Activated T-cell treated with anti-CD3 and anti-CD28 coated beads, Interleukin-2, amount 50 U/mL, for 72 hours (primary cell): ENCODE measurements at places on chromosomes 13 and 19. TPM values are rescaled to one million over a fixed set of nuclear protein-coding genes. Genes with fewer than 3 reads are reported as not detected.

DNA sequence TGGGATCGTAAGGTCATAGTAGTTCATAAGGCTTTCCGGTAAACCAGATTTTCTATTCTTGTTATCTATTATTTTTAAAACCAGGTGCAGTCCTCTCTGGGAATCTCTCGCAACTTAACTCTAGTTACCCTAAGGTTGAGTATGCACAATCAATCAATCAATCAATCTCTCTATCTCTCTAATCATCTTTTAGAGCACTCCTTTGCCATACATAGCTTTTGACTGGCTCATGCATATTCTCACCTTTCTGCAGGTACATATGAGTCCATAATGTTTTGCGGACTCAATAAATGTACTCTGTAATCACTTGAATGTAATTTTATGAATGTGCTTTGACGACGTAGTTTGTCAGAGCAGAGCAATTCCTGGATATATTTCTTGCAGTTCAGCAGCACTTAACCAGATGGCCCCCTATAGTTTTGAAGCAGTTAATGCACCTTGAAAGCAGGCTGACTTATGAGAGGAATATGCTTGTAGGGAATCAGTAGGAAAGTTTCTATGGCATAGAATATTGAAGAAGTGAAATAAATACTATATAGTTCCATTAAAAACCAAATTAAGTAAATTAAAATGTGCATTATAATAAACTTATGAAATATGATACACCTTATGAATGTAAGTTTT is 524.7 kb downstream of the GPC5 start:
- H3K4me1 ChIP-seq, result no peaks in the 10 kb centered on the region
- H3K27me3 ChIP-seq, result no peaks in the 10 kb centered on the region
- DNase-seq, result no peak
- H3K4me3 ChIP-seq, result no peak overlapping the region

DNA sequence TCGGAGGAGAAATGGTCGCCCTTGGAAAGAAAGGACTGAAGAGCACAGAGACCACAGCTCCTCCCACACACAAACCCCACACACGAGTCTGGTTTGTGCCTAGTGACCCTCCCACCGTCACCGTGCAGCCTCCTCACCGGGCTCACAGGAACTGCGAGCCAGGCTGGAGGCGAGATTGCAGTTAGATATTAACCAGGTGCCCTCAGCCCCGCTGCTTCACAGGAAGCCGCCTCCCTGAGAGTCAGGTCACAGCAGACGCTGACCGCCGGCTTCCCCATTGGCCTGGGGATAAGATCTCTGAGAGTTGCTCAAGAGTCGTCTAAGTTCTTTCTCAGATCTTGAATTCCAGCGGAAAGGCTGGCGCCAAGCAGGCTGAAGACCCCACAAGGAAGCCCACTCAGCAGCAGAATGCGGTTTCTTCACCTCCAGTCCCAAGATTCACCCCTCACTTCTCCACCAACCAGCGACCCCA is 870 bp downstream of the ZNF44 start:
- H3K4me3 ChIP-seq, result peak overlapping the region; percentile 99
- H3K36me3 ChIP-seq, result peaks cover 13% of the 10 kb centered on the region
- peak; percentile 65 for DNase-seq
- H3K4me1 ChIP-seq, result peaks cover 44% of the 10 kb centered on the region
- no peaks in the 10 kb centered on the region for H3K27me3 ChIP-seq

- peaks cover 2% of the 10 kb centered on the region for H3K36me3 ChIP-seq
- DNase-seq, result no peak
- H3K4me3 ChIP-seq, result no peak overlapping the region
- no peak overlapping the region for H3K27ac ChIP-seq
Observed at GRCh38 chr13:31805841-31806240, 66.5 kb downstream of the RXFP2 start.

GRCh38 chr19:45660636-45661035 is 7.4 kb upstream of the GIPR start:
- no peak for DNase-seq
- peaks cover 8% of the 10 kb centered on the region for H3K27me3 ChIP-seq
- peaks cover 11% of the 10 kb centered on the region for H3K4me1 ChIP-seq
- no peak overlapping the region for H3K27ac ChIP-seq

GRCh38 chr13:76009267-76009890 is 373.2 kb downstream of the LMO7 start:
- H3K27ac ChIP-seq, result no peak overlapping the region
- H3K4me3 ChIP-seq, result no peak overlapping the region
- H3K4me1 ChIP-seq, result no peaks in the 10 kb centered on the region
- no peaks in the 10 kb centered on the region for H3K27me3 ChIP-seq

GRCh38 chr19:40217934-40218890 is at the start of gene TTC9B:
TSS of gene TTC9B (minus strand) at chr19:40218384. CDS start at chr19:40218381, 3 bp downstream.
- peak; percentile 71 for DNase-seq
- H3K27ac ChIP-seq, result no peak within 1 kb of the TSS
- H3K4me1 ChIP-seq, result peaks cover 27% of the 10 kb centered on the region
- H3K27me3 ChIP-seq, result peaks cover 51% of the 10 kb centered on the region
- H3K4me3 ChIP-seq, result peak within 1 kb of the TSS; percentile 34
- peaks cover 3% of the 10 kb centered on the region for H3K36me3 ChIP-seq

Gene ZNF223
- 2.5 TPM for total RNA-seq

Gene ZSCAN4
- total RNA-seq, result not detected

Gene FCAR
- not detected for total RNA-seq

Gene ZNF699
- total RNA-seq, result 12.6 TPM

Gene RUBCNL
- 17.3 TPM for total RNA-seq

Gene ITM2B
- total RNA-seq, result 111 TPM

Gene SDHAF1
- 24.0 TPM for total RNA-seq

Gene ZNF829
- 9.0 TPM for total RNA-seq

Gene IGFLR1
- total RNA-seq, result 274 TPM
